ENCODE measurements at places on chromosomes 4 and X. TPM values are rescaled to one million over a fixed set of nuclear protein-coding genes. Genes with fewer than 3 reads are reported as not detected.

Gene NAP1L5
- polyA plus RNA-seq = 3.9 TPM

Gene SSX1
- polyA plus RNA-seq = not detected

Gene DMP1
- polyA plus RNA-seq = not detected

Gene TMEM255A
- polyA plus RNA-seq = 0.27 TPM

Gene PRSS48
- polyA plus RNA-seq = not detected

Gene IGSF1
- not detected for polyA plus RNA-seq

Gene SPIN4
- 0.52 TPM for polyA plus RNA-seq

Gene ODAPH
- polyA plus RNA-seq = not detected

Gene VSIG1
- 6.3 TPM for polyA plus RNA-seq

Gene EOLA2
- polyA plus RNA-seq = 22.3 TPM

Gene DCAF8L2
- polyA plus RNA-seq = not detected

Gene ZXDB
- polyA plus RNA-seq = 6.8 TPM

Gene SH3D19
- polyA plus RNA-seq = 0.56 TPM

Gene BDH2
- polyA plus RNA-seq = 25.3 TPM

Gene HSFX1
- polyA plus RNA-seq = not detected

Gene ANXA3
- not detected for polyA plus RNA-seq

Gene LCORL
- 6.8 TPM for polyA plus RNA-seq

Gene IL3RA
- polyA plus RNA-seq = 0.29 TPM

Gene FATE1
- polyA plus RNA-seq = not detected

Gene ITGB1BP2
- polyA plus RNA-seq = not detected

Gene CT45A10
- not detected for polyA plus RNA-seq

Gene PDGFRA
- not detected for polyA plus RNA-seq
